ENCODE measurements at places on chromosomes 6 and 20.
A peak's percentile ranks its signal among the peaks of the same experiment; 100 is the strongest.

- DNase-seq = no peak
These were observed 51.9 kb upstream of the SLC22A16 start for GRCh38 chr6:110528101-110528929.

- peak; percentile 59 for DNase-seq
These were observed 667 bp downstream of the STX11 start for GRCh38 chr6:144150710-144151657.

- no peak for DNase-seq
These were observed 146.1 kb downstream of the NFATC2 start for GRCh38 chr20:51396365-51396909.

- DNase-seq = no peak
These were observed 24.8 kb downstream of the GLYATL3 start for GRCh38 chr6:49524541-49524940.

Measured in Right ventricle myocardium superior (tissue), 1 donor.